ENCODE measurements at places on chromosomes 5 and 9. TPM values are rescaled to one million over a fixed set of nuclear protein-coding genes. Genes with fewer than 3 reads are reported as not detected.
A peak's percentile ranks its signal among the peaks of the same experiment; 100 is the strongest.

DNA sequence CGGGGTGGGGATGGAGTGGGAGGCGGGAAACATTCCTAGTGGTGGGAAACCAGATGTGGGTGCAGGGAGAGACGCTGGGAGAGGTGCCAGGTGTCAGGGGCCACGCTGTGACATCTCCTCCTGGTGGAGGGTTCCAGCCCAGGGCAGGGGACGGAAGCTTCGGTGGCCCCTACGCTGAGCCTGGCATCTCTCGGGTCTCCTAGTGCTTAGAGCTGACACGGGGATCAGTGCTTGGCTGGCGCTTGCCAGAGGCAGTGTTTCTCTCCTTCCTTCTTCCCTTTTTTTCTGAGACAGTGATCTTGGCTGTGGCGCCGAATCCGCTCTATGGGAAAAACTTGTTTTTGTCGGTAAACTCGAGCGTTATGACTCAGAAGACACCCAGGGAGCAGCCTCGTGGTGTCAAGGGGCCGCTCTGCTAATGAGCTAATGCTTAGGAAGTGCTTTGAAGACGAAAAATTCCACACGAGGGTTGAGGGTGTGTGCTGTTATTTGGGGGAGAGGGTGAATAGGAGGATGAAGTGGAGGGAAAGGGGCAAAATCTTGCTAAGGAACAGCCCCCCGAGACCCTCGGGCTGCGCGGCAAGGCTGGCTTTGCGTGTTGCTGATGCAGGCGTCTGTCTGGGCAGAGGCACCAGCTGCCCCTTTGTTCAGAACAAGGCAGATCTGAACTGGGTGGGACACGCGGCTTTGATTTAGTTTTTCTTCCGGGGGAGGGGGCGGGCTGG is 20.4 kb upstream of the IER5L start:
- H3K4me3 ChIP-seq, result no peak overlapping the region
- DNase-seq, result peak; percentile 30
- no peak overlapping the region for H3K27ac ChIP-seq
- no peaks in the 10 kb centered on the region for H3K4me1 ChIP-seq
- H3K27me3 ChIP-seq, result peaks cover 24% of the 10 kb centered on the region

- no peak overlapping the region for H3K27ac ChIP-seq
- H3K36me3 ChIP-seq, result no peaks in the 10 kb centered on the region
- peaks cover 79% of the 10 kb centered on the region for H3K4me1 ChIP-seq
- DNase-seq, result no peak
- no peak overlapping the region for H3K4me3 ChIP-seq
These were observed 7.9 kb downstream of the ISL1 start for GRCh38 chr5:51391175-51391574.

GRCh38 chr5:157384971-157385709 is 74.9 kb upstream of the NIPAL4 start:
- DNase-seq, result peak; percentile 26
- peaks cover 11% of the 10 kb centered on the region for H3K4me1 ChIP-seq

GRCh38 chr9:82895822-82896110 is 167.2 kb downstream of the RASEF start:
- no peaks in the 10 kb centered on the region for H3K36me3 ChIP-seq
- H3K27me3 ChIP-seq, result no peaks in the 10 kb centered on the region
- no peak overlapping the region for H3K4me3 ChIP-seq
- peaks cover 17% of the 10 kb centered on the region for H3K4me1 ChIP-seq
- DNase-seq, result no peak

GRCh38 chr5:59850766-59851165 is 42.8 kb downstream of the PDE4D start:
- no peaks in the 10 kb centered on the region for H3K27me3 ChIP-seq
- no peaks in the 10 kb centered on the region for H3K36me3 ChIP-seq
- no peak overlapping the region for H3K4me3 ChIP-seq
- no peak for DNase-seq
- H3K27ac ChIP-seq, result no peak overlapping the region

DNA sequence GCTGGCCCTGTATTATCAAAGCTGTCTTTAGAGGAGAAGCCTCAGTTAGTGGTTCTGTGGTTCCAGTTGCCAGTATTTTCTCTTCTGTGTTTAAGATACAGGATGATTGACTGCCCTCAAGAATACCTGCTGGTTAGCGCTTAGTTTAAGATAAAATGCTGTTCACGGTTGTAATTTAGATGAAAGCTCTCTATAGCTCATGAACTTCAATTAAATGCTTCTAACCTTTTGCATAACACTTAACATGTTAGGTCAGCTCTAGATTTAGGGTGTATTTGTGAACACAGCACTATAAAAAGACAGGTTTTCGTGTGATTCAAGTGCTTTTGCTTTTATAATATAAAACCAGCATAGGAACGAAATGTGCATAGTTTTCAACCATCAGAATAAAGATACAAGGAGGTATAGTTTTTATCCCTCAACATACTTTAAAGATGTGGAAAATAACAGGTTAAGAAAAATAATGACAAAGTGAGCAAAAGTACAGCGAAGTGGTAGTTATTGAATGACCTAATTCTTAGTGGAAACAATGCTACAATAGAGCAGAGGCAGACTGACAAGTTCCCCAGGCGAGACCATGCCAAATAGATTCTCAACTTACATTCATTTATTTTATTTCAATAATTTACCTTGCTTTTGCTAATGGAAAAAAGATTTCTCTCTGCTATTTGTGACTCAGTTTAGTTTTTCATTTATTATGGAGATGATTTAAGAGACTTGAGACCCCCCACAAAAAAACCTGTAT is 602.6 kb upstream of the DMAC1 start:
- no peaks in the 10 kb centered on the region for H3K36me3 ChIP-seq
- H3K4me1 ChIP-seq, result no peaks in the 10 kb centered on the region
- H3K4me3 ChIP-seq, result no peak overlapping the region
- DNase-seq, result no peak
- no peaks in the 10 kb centered on the region for H3K27me3 ChIP-seq
- no peak overlapping the region for H3K27ac ChIP-seq

DNA sequence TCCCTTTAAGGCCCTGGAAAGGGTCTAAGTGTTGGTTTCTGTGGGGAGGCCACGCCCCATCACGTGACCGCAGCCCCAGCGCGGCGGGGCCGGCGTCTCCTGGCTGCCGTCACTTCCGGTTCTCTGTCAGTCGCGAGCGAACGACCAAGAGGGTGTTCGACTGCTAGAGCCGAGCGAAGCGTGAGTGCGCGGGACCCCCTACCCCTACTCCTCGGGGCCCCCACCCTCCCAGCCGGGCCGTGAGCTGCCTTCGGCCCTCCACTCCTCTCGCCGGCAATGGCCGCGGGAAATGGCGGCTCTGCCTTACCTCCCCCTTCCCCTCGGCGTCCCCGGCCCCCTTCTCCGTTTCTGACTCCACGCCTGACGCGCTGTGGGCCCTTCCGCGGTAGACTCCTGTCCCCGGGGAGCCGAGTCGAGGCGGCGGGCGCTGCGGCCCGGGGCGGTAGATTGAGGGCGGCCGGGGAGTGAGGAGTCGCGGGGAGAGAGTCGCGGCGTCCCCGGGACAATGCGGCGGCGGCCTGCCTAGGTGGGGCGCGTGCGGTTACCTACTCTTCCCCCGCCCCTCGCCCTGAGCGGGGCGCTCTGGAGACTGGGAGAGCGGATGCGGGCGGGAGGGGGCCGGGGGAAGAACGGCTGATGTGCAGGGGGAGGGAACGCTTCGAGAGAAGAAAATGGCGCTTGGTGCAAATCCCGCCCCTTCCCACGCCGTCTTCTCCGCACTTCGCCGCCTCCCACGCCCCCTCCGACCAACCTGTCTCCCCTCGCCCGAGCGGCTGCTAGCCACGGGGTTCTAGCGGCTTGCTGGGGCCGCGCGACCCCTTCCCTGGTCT is at the start of gene SUB1:
Gene SUB1, plus strand, starts transcription at position 112 of the 830 bp plus-strand sequence. CDS start 2,956 bp downstream, outside the sequence.
- H3K4me1 ChIP-seq, result peaks cover 35% of the 10 kb centered on the region
- peak within 1 kb of the TSS; percentile 88 for H3K4me3 ChIP-seq
- H3K27me3 ChIP-seq, result no peaks in the 10 kb centered on the region
- DNase-seq, result peak; percentile 94
- H3K27ac ChIP-seq, result peak within 1 kb of the TSS; percentile 89

- no peak overlapping the region for H3K4me3 ChIP-seq
- no peaks in the 10 kb centered on the region for H3K36me3 ChIP-seq
- no peaks in the 10 kb centered on the region for H3K4me1 ChIP-seq
- H3K27ac ChIP-seq, result no peak overlapping the region
- no peaks in the 10 kb centered on the region for H3K27me3 ChIP-seq
These were observed 188.7 kb downstream of the EBF1 start for GRCh38 chr5:158910782-158911692.

GRCh38 chr9:26727471-26727870 is 165.1 kb downstream of the CAAP1 start:
- no peak overlapping the region for H3K4me3 ChIP-seq
- H3K27ac ChIP-seq, result no peak overlapping the region
- no peaks in the 10 kb centered on the region for H3K4me1 ChIP-seq
- H3K27me3 ChIP-seq, result no peaks in the 10 kb centered on the region
- no peaks in the 10 kb centered on the region for H3K36me3 ChIP-seq

GRCh38 chr9:91768507-91768906 is 181.5 kb downstream of the ROR2 start:
- H3K4me1 ChIP-seq, result peaks cover 3% of the 10 kb centered on the region
- no peak overlapping the region for H3K27ac ChIP-seq
- H3K36me3 ChIP-seq, result no peaks in the 10 kb centered on the region

- peak; percentile 77 for DNase-seq
- peaks cover 32% of the 10 kb centered on the region for H3K4me1 ChIP-seq
- H3K36me3 ChIP-seq, result no peaks in the 10 kb centered on the region
- H3K27ac ChIP-seq, result peak within 1 kb of the TSS; percentile 79
These were observed at the start of gene HOMER1 for GRCh38 chr5:79513704-79514390. Gene HOMER1 (minus strand): TSS chr5:79514134. CDS start chr5:79512774, 1,360 bp downstream.

DNA sequence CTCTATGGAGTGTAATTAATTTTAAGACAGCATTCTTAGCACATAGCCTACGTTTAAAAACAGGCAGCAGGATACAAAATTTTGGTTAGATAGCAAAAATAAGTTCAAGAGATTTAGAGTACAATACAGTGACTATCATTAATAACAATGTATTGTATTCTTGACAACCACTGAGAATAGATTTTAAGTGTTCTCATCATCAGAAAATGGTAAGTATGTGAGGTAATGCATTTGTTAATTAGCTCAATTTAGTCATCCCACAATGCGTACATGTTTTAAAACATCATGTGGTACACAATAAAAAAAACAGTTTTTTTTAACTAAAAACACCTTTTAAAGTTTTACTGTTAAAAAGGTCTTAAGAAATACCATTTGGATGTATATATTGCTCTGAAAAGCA is 94.2 kb downstream of the MUSK start:
- H3K36me3 ChIP-seq, result no peaks in the 10 kb centered on the region
- H3K4me3 ChIP-seq, result no peak overlapping the region
- H3K27ac ChIP-seq, result no peak overlapping the region

DNA sequence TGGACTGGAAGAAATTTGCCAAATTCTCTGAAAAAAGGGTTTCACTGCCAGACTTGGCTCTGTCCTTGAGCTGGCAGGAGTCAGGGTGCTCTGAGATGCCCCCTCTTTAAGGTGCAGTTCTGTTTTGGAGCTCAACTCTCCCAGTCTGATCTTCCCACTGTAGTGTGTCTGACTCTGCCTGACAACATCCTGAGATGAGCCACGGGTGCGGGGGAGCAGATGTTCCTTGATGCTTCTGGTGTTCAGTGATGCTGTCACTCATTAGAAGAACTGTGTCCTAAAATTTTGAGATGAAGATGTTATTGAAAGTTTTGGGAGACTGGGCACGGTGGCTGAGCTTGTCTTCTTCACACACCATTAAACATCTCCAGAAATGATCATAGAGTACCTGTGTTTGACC is 78.2 kb downstream of the BASP1 start:
- no peaks in the 10 kb centered on the region for H3K4me1 ChIP-seq
- no peak overlapping the region for H3K27ac ChIP-seq
- no peaks in the 10 kb centered on the region for H3K36me3 ChIP-seq
- no peak for DNase-seq

DNA sequence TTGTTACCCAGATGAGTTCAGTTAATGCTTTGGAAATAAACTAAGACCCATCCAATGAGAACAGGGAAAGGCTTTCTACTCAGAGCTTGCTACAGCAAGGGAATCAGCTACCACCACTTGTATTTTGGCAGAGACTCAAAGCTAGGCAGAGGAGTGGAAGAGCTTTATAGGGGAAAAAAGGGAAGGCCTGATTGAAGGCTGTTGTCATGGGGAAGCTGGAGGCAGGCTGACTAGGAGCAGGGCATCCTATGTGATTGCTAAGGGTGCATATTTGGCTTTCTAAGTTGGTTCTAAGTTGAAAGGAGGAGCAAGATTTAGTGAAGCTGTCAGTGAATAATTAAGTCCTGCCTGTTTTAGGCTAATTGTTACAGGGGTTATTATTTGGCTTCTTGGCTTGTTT is 115.5 kb downstream of the PTTG1 start:
- H3K4me3 ChIP-seq, result no peak overlapping the region
- no peak for DNase-seq
- H3K27me3 ChIP-seq, result no peaks in the 10 kb centered on the region
- no peaks in the 10 kb centered on the region for H3K36me3 ChIP-seq
- H3K4me1 ChIP-seq, result peaks cover 9% of the 10 kb centered on the region
- H3K27ac ChIP-seq, result no peak overlapping the region

DNA sequence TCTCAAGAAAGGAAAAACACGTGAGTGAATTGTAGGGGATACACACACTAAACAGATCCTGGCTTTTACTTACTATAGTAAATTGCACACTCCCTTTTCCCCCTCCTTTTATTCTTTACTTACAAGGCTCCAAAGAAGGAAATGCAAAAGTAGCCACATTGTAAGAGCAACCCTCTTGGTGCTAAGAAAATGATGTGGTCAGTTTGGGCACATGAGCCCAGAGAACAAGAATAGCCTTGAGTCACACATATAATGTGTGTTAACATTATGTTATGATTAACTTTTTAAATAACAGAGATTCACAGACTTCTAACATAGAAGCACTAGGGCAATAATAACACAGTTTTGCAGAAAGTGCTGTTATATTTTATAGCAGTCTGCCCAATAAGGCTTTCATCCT is 48.5 kb downstream of the PCSK5 start:
- H3K4me3 ChIP-seq, result no peak overlapping the region
- H3K4me1 ChIP-seq, result no peaks in the 10 kb centered on the region
- no peak for DNase-seq
- peaks cover 4% of the 10 kb centered on the region for H3K36me3 ChIP-seq

CDKN2B-AS1 gene
- not detected for total RNA-seq

PARP8 gene
- total RNA-seq, result 25.0 TPM

RALGPS1 gene
- 57.1 TPM for total RNA-seq

NPR3 gene
- 0.07 TPM for total RNA-seq

PCDHGC4 gene
- total RNA-seq, result 2.3 TPM

SCAI gene
- 35.0 TPM for total RNA-seq

ALDOB gene
- not detected for total RNA-seq

PCDHA6 gene
- 4.6 TPM for total RNA-seq

PROB1 gene
- total RNA-seq, result 2.7 TPM

VCAN gene
- total RNA-seq, result 404 TPM

HDHD3 gene
- total RNA-seq, result 19.8 TPM

TNC gene
- 2.7 TPM for total RNA-seq

DMRT3 gene
- not detected for total RNA-seq

P4HA2 gene
- 10.3 TPM for total RNA-seq

CDH9 gene
- 0.31 TPM for total RNA-seq

CYLC2 gene
- not detected for total RNA-seq

Measured in GM23338 (cell line).